ENCODE measurements at places on chromosomes 4 and X. TPM values are rescaled to one million over a fixed set of nuclear protein-coding genes. Genes with fewer than 3 reads are reported as not detected.

GRCh38 chr4:71261633-71262121 lies 77.1 kb upstream of the SLC4A4 start:
- no peak for DNase-seq

Gene BEND4
- 1.0 TPM for total RNA-seq

GRCh38 chrX:22313766-22314165 lies 41.1 kb downstream of the CBLL2 start:
- DNase-seq, result no peak

Gene ADGRG4
- 2.0 TPM for total RNA-seq

- DNase-seq, result no peak
Observed at GRCh38 chrX:71302461-71303213, 1.1 kb downstream of the ITGB1BP2 start.

Gene MAGEB17
- total RNA-seq, result not detected

Data from uterus (tissue), 4 donors.